Epithelial cell of esophagus (primary cell): ENCODE measurements at places on chromosomes 5 and 9.

DNA sequence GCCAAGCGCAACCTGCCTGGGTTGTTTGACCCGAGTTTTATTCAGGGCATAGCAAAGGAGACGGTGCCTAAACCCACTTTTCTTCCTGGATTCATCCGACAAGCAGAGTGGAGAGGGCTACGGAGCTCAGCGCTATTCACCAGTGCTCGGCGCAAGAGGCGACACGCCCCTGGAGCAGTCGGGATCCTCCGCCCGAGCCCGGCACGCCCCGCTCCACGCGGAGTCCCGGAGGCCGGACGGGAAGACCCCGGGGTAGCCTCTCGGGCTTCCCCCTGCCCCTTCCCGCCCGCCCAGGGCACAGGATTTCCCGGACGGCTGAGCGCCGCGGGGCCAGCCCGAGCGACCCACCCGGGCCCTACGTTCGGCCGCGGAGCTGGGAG, 427 bp downstream of the SERINC5 start:
- DNase-seq, result peak; percentile 80

- DNase-seq, result peak; percentile 46
Measured at GRCh38 chr5:36397901-36398536, 96.3 kb upstream of the RANBP3L start.

DNA sequence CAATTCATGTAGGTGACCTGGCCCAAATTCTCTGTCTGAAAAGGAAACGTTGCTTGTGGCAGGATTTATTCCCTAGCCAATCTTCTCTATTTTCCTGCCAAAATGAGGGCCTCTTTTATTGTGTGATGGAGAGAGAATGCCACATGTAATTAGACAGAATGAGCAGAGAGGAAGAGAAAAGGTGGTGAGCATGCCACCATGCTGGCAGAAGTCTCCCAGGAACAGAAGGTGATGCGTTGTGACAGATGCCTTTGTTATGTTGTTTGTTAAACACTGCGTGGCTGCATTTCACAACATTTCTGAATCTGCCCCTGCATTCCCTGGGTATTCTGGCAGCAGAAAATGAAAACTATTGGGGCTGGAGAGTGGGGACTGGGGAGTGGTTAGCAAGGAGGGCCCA, 577.6 kb downstream of the TLR4 start:
- DNase-seq, result no peak

- peak; percentile 57 for DNase-seq
Measured at GRCh38 chr9:99057665-99058625, 47.0 kb upstream of the TGFBR1 start.

- DNase-seq, result no peak
Measured at GRCh38 chr5:81361600-81361999, 32.3 kb downstream of the ACOT12 start.

GRCh38 chr5:1960595-1961303, 78.0 kb upstream of the IRX4 start:
- no peak for DNase-seq

GRCh38 chr9:76302947-76303550, 91.2 kb downstream of the RFK start:
- peak; percentile 69 for DNase-seq

DNA sequence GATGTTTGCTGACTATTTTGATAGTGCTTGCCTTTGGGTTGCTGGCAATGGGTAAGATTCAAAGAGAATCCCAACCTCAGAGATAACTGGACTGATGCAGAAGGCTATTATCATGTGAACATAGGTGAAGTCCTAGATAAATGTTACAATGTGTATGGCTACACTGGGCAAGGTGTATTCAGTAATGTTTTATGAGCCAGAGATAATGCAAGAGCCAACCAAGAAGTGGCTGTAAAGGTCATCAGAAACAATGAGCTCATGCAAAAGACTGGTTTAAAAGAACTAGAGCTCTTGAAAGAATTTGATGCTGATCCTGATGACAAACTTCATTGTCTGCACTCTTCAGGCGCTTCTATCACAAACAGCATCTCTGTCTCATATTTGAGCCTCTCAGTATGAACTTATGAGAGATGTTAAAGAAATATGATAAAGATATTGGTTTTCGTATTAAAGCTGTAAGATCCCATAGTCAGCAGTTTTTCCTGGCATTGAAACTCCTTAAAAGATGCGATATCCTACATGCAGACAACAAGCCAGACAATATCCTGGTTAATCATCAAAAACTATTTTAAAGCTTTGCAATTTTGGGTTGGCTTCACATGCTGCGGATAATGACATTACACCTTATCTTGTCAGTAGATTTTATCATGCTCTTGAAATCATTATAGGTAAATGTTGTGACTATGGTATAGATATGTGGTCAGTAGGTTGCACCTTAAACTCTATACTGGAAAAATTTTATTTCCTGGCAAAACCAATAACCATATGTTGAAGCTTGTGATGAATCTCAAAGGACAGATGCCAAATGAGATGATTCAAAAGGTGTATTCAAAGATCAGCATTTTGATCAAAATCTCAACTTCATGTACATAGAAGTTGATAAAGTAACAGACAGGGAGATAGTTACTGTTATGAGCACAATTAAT, 41.9 kb upstream of the TNFSF15 start:
- no peak for DNase-seq

DNA sequence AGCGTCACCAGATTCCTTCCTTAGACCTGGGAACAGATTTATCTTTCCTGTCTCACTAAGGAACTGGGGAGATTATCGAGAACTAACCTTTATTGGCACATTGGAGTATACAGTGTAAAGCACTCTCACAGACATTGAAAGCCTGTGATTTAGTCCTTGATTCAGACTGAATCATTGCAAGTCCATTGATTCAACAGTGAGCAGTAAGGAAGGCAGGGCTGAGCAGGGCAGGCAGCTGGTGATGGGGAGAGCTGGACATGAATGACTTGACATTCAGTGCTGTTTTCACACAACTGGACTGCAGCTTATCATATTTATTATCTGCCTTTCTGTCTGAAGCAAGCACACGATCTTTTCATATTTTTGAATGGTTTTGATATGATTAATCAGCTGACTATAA, 16.2 kb downstream of the ISOC1 start:
- DNase-seq, result peak; percentile 55

DNA sequence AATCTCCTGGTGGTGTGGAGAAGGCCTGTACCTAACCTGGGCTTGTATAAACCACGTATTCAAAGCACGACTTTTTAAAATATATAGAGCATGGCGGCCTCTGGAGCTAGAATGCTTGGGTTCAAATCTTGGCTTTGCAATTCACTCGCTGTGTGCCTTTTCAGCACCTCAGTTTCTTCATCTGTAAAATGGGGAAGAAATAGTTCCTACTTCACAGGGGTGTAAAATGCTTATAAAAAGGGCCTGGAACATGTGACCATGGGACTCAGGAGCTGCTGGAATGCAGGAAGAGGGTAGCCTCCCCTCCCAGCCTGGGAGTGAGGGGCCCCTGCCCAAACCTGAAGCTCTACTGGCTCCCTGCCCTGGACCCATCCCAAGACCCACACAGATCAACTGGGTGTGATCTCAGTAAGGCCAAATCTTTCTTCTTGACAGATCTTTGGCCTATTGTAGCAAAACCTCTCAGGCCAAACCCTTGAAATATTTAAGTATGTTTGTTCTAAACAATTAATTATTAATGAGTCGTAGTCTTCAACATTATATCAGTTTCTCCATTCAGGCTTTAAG, 269.0 kb downstream of the ZSWIM6 start:
- DNase-seq, result no peak

DNA sequence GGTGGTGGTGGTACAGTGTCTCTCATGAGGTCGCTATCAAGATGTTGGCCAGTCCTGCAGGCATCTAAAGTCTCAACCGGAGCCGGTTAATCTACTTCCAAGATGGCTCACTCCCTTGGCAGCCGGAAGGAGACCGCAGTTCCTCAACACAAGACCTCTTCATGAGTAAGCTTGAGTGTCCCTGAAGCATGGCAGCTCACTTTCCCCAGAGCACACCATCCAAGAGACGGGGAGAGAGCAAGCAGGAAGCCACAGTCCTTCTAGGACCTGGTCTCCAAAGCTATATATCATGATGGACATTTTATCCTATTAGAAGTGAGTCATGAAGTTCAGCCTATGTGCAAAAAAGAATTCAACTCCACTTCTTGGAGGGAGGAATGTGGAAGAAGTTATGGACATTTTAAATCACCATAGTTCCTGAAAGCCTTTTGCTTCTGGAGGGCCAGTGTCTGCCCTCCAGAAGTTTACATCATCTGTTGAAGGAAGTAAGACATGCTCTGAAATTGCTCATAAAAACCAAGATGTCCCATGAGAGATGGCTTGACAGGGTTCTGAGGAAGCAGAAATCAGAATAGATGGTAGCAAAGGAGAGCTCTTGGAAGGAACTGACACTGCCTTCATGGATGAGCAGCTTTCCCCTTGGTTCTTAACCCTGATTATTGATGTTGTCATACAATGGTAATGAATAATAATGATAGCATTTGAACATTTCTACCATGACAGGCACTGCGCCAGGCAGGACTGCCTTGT, 21.3 kb downstream of the GALNT10 start:
- peak; percentile 23 for DNase-seq

- DNase-seq, result no peak
Measured at GRCh38 chr5:43581398-43581797, 21.6 kb upstream of the NNT start.

- DNase-seq, result peak; percentile 17
Measured at GRCh38 chr5:111848476-111848875, 91.5 kb upstream of the NREP start.

- peak; percentile 99 for DNase-seq
Measured at GRCh38 chr5:82165740-82166530, 112.2 kb downstream of the RPS23 start.
